Fibroblast of lung (primary cell): ENCODE measurements at places on chromosomes 5 and 9. TPM values are rescaled to one million over a fixed set of nuclear protein-coding genes. Genes with fewer than 3 reads are reported as not detected.

DNA sequence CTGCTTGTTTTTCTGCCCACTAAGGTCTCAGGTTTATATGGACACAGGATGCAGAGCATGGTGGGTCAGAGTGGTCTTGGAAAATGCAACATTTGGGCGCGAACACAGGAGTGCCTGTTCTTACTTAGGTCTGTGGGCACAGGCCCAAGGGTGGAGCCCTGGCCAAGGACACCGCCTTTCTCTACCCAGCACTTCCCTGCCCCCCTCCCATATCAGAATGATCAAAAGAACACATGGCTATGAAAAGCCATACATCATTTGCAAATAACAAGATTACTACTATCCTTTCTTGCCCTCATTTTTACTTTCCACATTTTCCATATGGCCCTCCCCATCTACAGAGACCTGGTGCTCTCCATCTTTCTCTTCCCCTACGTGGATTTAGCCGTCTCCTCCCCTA, 162.2 kb downstream of the ENC1 start:
- DNase-seq: no peak

DNA sequence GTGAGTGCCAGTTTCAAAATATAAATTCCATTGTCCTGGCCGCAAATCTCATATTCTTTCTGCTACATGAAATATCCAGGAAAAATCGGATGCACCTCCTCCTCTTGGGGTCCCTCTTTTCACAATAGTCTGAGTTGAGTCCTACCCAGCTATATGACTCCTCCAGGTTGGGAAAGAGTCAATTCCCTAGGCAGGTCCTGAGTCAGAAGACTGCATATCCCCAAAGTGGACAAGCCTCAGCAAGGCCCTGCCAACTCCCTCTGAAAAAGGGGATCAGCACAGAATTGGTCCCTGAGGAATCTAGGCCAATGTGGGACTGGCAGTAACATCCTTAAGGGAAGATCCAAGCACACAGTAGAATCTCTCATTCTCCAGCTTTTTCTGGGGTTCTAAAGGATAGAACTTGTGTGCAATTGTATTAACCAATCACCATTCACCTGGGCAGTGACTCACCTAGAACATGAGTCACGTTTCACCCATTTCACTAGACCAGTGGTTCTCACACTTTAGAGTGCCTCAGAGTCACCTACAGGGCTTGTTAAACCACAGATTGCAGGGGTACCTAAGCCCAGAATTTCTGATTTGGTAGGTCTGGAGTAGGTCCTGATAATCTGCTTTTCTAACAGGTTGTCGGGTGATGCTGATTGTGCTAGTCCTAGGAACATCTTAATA, 44.7 kb upstream of the TMEM215 start:
- no peak for DNase-seq

Gene ADGRD2
- not detected in 2 replicates for polyA plus RNA-seq

GRCh38 chr9:20984506-20984905, 46.9 kb downstream of the HACD4 start:
- no peak for DNase-seq

GRCh38 chr9:131503626-131504465, 1.1 kb downstream of the POMT1 start:
- DNase-seq: peak; percentile 27

DNA sequence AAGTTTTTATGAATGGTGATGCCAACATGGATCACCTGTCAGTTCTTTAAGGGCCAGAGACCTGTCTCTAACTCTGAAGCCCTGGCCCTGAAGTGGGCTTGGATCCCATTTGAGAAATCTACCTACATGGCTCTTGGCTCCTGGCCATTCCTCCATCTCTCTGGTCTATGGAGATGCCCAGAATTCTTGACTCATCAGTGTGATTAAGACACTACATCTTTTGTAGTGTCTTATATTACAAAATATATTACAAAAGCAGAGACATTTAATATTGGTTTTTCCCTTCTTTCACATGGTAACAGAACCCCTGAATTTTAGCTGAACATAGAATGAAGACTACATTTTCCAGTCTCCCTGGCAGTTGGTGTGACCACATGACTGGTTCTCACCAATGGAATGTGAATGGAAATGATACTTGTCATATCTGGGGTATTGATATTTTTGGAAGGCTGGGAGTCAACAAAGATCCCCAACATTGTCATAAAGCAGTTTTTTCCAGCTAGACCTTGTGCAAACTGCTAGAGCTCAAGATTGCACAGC, 198.3 kb downstream of the SREK1 start:
- no peak for DNase-seq

- peak; percentile 3 for DNase-seq
These were observed 29.3 kb upstream of the UBE2QL1 start for GRCh38 chr5:6419340-6419852.

- DNase-seq: no peak
These were observed 47.3 kb downstream of the ZNF366 start for GRCh38 chr5:72459913-72460312.

- peak; percentile 6 for DNase-seq
These were observed 368.0 kb upstream of the SEMA6A start for GRCh38 chr5:116942622-116943021.

DNA sequence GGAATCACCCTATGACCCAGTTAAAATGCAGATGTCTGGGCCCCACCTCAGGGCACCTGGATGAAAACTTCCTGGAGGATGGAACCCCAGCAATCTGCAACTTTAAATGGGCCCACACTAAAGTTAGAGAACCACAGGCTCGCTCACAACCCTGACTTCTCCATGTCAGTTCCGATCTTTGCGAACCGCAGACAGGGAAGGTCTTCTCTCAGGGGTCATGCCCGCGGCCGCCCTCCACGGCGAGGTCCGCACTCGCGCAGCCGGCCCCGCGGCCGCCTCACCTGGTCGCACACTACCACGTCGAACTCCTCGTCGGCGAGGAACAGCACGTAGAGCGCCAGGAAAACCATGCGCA, 499 bp downstream of the ALG2 start:
- no peak for DNase-seq

DNA sequence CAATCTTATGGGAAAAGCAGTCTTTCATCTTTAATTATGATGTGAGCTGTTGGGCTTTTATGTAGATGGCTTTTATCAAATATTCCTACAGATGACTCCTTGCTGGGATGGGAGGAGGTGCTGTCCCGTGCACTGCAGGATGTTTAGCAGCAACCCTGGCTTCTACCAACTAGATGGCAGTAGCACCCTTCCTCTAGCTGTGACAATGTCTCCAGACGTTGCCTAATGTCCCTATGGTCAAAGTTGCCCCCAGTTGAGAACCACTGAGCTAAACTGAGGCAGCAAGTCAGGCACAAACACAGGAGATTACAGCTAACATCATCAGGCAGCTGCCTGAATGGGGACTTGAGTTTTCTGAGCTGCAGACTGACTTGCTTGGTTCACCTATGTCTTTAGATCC, 401.9 kb upstream of the PDE4D start:
- peak; percentile 19 for DNase-seq

Gene PCDHGB2
- 2.3 and 5.7 TPM in 2 replicates for polyA plus RNA-seq

- peak; percentile 40 for DNase-seq
These were observed 322.6 kb upstream of the ACTBL2 start for GRCh38 chr5:57805170-57805569.

Gene ALDH7A1
- 53.3 and 74.9 TPM in 2 replicates for polyA plus RNA-seq

DNA sequence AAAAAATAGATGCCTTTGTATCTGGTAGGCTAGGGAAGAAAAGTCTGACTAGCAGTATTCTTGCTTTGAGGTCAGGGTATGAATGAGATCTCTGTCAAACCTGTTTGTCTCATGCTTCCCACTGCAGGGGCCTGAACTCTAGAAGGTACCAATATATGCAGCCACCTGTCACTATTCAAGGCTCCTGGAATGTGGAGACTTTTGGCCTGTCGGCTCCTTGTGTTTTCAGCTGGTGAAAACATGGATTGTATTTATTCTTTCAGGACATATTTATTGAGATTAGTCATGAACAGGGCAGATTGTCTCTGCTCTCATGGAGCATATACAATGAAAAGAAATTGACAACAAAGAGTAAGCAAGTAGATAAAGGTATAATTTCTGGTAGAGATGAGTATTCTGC, 255.8 kb downstream of the ARHGAP26 start:
- DNase-seq: peak; percentile 54

Gene COMMD10
- polyA plus RNA-seq: 22.8 and 24.2 TPM in 2 replicates

- no peak for DNase-seq
These were observed 74.1 kb upstream of the SH3PXD2B start for GRCh38 chr5:172528440-172528839.

DNA sequence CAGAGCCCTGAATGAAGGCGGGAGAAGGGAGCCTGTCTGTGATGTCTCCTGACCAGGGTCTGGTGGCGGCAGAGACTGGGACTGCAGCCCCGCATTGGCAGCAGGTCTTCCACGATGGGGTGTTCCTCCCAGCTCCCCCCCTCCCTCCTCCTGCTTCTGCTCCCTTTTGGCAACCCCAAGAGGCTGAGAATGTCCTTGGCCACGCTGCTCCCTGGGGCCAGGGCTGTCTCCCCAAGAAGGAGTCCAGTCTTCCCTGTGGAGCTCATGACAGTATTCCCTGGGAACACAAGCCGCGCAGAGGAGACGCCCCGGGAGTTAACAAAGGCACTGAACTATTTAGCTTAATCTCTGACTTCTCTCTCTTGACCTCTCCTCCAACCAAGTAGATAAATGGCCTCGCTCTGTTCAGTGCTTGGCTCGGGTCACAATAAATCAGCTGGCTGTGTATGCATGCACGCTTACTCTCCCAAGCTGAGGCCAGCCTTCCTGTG, 84.0 kb upstream of the NEURL1B start:
- DNase-seq: peak; percentile 26

Gene CYSTM1
- 35.8 and 38.4 TPM in 2 replicates for polyA plus RNA-seq

DNA sequence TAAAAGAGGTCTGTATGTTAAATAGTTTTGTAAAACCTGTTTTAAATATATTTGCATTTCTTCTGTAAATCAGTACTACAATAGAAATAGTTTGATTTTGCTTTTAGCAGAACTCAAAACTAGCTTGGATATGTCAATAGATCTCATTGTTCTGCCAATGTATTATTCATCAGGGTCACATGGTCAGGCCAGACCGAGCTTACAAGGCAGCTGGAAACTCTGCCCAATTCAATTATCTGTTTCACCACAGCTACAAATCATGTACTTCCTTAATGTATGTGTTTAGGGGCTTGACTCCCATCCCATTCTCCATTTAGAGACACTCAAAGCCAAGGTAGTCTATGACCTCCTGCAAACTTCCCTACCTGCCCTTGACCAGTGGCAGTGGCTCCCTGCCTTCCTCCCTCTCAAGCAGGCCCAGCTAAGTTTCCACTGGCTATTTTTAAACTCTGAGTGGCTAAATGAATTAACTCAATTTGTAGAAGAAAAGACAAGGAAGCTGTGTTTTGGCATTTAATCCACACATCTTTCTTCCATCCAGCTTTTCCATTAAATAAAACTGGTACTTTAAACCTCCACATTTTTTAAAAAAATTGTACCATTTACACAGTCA, 46.4 kb upstream of the SELENOP start:
- DNase-seq: no peak

- no peak for DNase-seq
These were observed 327.0 kb upstream of the ADCY2 start for GRCh38 chr5:7068899-7069298.

DNA sequence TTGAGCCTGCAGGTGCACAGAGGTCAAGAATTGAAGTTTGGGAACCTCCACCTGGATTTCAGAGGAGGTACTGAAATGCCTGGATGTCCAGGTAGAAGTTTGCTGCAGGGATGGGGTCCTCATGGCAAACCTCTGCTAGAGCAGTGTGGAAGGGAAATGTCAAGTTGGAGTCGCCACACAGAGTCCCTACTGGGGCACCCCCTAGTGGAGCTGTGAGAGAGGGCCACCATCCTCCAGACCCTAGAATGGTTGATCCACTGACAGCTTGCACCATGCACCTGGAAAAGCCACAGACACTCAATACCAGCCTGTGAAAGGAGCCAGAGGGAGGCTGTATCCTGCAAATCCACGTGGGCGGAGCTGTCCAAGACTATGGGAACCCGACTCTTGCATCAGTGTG, 78.0 kb downstream of the GABRA1 start:
- DNase-seq: no peak

Gene TSSK1B
- not detected in 2 replicates for polyA plus RNA-seq

DNA sequence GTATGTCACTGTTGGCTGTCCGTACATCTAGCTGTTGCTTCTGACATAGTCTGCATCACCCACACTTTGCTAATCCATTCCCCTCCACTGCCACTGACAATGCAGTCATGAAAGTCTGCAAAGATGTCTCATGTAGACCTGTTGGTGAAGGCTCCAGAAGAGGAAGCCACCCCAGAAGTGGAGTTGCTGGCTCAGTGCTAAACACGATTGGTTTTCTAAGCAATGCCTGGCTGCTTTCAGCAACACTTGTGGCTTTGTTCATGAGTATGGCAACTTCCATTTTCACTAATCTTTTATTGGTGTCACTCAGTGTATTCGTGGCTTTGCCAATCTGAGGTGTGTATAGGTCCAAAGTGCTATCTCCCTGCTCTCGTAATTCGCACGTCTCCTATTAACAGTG, 288.1 kb downstream of the GADD45G start:
- DNase-seq: no peak
